Suprapubic skin (tissue), 4 donors: ENCODE measurements at places on chromosomes 5 and 9. TPM values are rescaled to one million over a fixed set of nuclear protein-coding genes. Genes with fewer than 3 reads are reported as not detected.

- no peak for DNase-seq
Measured at GRCh38 chr5:173493040-173493439, 123.4 kb downstream of the BOD1 start.

Gene PTGES2
- 76.0 TPM for total RNA-seq

DNA sequence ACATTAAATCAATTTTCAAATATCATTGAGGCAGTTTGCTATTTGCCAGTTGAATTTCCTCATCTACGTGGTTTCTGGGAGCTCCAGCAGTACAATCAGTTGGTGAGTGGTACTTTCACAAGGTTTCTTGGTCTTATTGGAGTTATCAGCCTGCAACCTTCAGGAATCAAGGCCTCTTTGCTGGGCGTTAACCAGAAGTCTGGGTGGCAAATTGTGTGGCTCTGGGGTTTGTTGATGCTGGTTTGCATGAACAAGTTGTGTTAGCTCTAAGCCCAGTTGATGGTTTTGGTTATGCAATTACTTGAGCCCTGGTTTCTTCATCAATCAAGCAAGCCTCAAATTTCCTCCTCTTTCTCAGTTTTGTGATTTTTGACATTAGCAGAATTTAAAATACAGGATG, 152.9 kb upstream of the ANKRD55 start:
- DNase-seq = no peak

Gene MYO10
- total RNA-seq = 37.7 TPM

DNA sequence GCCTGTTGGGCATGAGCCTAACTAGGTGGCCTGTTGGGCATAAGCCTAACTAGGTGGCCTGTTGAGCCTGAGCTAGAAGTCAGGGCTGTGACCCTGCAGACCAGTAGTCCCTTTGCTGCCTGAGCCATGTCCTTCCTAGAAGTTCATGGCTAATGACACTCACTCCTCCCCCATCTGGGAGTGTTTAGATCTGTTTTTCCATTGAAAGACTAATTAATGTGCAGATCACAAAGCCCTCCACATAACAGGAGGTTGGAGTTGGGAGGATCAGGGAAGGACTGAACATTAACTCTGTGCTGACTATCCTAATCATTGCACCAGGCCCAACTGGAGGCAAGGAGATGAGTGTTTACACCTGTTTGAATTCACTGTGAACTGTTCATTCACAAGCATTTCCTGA, 27.6 kb downstream of the SLC25A48 start:
- no peak for DNase-seq

DNA sequence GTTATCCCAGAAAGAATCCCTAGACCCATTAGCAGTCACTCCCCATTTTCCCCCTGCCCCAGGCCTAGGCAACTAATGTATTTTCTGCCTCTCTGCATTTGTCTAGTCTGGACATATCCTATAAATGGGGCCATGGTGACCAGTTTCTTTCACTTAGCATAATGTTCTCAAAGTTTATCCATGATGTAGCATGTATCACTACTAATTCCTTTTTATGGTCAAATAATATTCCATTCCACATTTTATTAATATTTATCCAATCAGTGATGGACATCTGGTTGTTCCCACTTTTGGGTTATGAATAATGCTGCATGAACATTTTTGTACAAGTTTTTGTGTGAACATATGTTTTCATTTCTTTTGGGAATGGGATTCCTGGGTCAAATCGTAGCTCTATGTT, 1.5 kb downstream of the FCHO2 start:
- DNase-seq = no peak

DNA sequence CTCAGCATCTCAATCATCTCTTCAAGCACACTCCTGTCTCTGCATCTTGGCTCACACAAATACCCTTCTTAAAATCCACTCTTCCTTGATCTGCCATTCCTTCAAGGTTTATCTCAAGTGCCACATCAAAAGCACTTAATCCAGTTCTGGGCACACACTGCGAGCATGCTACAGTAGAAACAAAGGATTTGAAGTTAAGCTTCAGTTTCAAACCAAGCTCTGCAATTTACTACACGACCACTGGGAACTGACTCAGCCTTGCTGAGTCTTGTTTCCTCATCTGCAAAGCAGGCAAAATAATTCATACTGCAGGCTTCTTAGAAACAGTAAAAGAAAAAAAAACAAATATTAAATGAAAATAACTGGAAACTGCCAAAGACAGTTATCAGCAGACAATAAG, 50.5 kb upstream of the CTNNAL1 start:
- no peak for DNase-seq

GRCh38 chr9:127990554-127990953, 9.8 kb upstream of the EEIG1 start:
- DNase-seq = no peak

DNA sequence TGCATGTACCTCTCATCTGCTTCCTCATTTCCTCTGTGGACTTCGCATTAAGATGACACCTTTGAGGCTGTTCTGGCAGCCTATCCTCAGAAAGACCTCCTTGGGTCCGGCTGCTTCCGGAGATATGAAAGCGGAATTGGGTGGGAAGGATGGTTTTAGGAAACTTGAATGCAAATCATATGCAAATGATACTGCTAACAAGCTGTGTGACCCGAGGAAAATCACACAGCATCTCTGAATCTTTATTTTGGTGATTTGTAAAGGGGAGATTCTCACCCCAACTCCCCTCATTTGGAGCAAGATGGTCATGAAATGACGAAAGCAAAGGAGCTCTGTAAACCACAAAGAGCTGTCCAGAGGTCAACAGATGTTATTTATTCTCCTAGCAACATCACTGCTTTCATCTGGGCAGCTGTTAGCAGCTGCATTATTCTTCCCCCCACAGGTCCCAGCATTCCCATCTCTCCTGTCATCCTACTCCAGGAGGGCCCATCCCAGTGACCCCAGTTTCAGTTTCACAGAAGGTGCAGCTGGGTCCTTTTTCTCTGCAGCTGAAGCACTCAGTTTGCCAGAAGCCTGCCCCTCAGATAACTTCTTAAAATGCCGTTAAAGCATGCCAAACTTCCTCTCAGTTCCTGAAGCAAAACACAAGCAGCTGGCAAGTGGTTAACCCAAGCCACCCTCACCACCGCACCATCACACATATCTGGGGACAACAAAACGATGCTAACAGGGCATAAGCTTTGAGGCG, 269.5 kb downstream of the SEC61B start:
- no peak for DNase-seq

GRCh38 chr5:7075470-7075869, 320.5 kb upstream of the ADCY2 start:
- DNase-seq = no peak

Gene WHRN
- 25.9 TPM for total RNA-seq

GRCh38 chr5:143569722-143570567, 166.5 kb upstream of the NR3C1 start:
- no peak for DNase-seq
